AG20443 (cell line): ENCODE measurements at places on chromosomes 4 and X.

- DNase-seq = no peak
These were observed 18.1 kb downstream of the CD40LG start for GRCh38 chrX:136666088-136666487.

- DNase-seq = no peak
These were observed 141.0 kb downstream of the TSPAN5 start for GRCh38 chr4:98517218-98518021.

- no peak for DNase-seq
These were observed 42.5 kb downstream of the MAMLD1 start for GRCh38 chrX:150405576-150405975.

DNA sequence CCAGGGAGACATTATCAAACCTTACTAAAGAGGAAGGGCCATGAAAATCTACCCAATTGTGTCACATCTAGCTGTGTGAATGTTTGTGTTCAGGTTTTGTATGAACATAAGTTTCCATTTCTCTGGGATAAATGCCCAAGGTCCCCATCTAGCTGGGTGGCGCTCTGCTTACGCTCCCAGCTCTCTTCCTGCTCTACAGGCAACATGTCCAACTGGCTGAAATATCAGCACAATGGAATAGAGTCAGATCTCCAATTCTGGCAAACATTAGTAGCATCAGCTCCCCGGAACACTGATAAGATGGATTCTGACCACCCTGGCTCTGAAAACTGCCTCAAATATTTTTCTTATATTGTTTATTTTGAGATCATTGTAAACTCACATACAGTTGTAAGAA, 74.8 kb downstream of the IRF2 start:
- DNase-seq = no peak

- DNase-seq = no peak
These were observed 39.9 kb downstream of the ATG4A start for GRCh38 chrX:108131471-108131870.

DNA sequence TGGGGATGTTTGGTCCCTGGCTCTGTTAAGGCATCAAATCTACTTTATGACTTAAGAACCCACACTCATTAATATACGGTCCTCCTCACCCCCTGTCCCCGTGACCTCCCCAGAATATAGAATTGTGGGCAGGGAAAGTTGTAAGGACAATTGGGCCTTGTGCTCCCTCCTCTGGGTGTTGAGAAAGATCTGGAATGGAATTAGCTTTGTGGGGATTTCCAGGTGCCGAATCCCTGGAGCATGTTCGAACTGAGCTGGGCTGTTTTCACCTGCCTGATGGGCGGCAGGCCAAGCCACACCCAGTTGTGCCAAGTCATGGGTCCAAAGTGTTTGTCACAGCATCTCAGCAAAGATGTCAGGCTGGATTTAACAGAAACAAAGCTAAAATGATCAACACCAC, 349.3 kb upstream of the KLF3 start:
- no peak for DNase-seq

DNA sequence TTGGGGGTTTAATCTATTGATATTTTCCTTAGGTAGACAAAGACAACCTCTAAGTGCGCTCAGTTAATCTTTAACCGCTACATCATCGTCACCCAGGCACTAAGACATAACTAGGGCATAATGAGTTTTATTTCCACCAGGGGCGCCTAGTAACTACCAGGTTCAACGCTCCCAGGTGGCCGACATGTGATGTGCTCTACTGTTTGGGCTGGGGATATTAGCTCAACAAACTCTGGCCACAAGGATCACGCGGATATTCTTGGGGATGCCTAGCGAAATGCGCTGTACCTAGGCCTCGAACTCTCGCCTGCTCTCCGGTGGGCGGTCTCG, 915 bp upstream of the RAB33B start:
- no peak for DNase-seq

GRCh38 chr4:80852061-80852460, 178.4 kb upstream of the BMP3 start:
- DNase-seq = no peak

- no peak for DNase-seq
These were observed 37.6 kb upstream of the GLRA2 start for GRCh38 chrX:14491689-14492088.

DNA sequence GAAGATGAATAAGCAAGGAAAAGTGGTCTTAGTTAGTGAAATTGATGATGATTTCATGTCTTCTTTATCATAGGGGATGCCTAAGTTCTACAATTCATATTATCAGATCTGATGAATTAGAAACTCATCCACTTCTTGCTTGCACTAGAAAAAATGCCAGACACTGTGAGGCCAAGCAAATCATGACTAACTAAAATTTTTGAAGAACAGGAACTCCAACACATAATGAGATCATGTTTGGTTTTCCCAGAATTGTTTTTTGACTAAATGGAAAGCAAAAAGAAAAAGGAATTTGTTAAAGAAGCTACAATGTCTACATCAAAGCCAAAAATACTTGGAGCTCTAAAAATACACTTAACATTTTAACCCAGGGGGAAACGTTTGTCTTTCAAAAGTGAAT, 120.4 kb downstream of the ARSF start:
- peak; percentile 29 for DNase-seq

DNA sequence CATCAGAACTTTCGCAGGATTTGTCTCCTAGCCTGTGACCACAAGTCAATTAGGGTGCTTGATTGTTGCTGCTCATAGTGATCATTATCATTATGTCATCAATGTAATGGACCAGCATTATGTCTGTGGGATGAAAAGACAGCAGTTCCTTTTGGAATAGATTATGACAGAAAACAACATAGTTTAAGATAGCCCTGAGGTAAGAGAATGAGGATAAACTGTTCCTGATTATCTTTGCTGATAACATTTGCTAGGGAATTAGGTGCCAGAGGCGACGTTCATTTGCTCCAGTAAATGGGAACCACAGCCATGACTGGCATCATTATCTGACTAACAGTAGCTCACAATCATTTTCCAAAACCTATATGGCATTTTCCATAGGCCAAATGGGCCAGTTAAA, 12.7 kb upstream of the THOC2 start:
- DNase-seq = no peak

GRCh38 chr4:26687728-26688127, 103.8 kb downstream of the TBC1D19 start:
- peak; percentile 73 for DNase-seq
